ENCODE measurements at places on chromosomes 12 and 14.

DNA sequence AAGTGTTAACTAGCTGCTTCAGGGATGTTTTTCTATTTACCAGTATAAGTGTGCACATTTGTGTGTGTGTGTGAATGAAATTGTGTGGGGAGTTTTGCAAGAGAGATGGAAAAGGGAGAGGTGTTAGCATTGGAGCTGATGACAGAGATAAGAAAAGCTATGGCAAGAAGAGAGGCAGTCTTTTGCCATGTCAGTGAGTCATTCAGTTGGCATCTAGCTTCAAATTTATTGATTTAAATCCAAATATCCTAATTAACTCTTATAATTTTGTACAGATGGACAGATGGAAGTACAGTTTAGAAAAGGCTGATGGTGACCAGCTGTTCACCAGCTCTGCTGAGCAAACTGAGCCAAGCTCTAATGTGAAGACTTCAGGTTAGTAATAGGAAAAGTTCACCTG lies 3.3 kb upstream of the BHLHE41 start:
- DNase-seq = no peak

- no peak for DNase-seq
Measured at GRCh38 chr14:95364481-95365209, 44.9 kb upstream of the CLMN start.

- DNase-seq = no peak
Measured at GRCh38 chr14:100698666-100699448, 27.8 kb upstream of the DLK1 start.

DNA sequence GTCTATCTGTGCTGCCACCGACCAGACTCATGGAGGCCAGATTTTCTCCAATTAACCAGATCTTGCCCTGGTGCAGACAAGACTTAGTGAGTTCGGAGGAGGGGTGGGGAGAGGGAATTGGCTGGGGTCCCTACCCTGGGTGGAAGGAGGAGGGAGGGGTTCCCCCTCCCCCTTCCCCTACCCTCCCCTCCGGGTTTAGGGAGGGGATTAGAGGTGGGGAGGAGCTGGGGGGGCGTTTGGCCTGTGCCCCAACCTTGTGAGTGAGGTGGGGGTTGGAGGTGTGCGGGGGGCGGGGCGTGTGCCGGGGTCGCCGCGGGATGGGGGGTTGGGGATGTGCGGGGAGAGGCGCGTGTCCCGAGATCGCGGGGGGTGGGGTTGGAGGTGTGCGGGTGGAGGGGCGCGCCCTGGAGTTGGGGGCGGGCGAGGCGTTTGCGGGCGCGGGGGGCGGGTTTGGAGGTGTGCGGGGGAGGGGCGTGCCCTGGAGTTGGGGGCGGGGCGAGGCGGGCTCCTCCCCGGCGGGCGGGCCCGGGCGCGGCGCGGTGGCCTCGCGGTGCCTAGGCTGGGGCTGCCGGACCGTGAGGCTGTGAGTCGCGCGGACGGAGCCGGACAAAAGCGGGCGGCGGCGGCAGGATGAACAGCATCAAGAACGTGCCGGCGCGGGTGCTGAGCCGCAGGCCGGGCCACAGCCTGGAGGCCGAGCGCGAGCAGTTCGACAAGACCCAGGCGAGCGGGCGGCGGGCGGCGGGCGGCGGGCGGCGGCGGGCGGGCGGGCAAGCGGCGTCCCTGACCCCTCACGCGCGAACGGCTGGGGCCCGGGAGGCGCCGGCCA lies at the start of gene HIP1R:
HIP1R (plus strand) TSS at position 537 of the 829 bp plus-strand sequence; CDS start at position 631, 94 bp downstream.
- DNase-seq = peak; percentile 61

Data from glutamatergic neuron (in vitro differentiated cells).